ENCODE measurements at places on chromosomes 3 and 15. TPM values are rescaled to one million over a fixed set of nuclear protein-coding genes. Genes with fewer than 3 reads are reported as not detected.

DNA sequence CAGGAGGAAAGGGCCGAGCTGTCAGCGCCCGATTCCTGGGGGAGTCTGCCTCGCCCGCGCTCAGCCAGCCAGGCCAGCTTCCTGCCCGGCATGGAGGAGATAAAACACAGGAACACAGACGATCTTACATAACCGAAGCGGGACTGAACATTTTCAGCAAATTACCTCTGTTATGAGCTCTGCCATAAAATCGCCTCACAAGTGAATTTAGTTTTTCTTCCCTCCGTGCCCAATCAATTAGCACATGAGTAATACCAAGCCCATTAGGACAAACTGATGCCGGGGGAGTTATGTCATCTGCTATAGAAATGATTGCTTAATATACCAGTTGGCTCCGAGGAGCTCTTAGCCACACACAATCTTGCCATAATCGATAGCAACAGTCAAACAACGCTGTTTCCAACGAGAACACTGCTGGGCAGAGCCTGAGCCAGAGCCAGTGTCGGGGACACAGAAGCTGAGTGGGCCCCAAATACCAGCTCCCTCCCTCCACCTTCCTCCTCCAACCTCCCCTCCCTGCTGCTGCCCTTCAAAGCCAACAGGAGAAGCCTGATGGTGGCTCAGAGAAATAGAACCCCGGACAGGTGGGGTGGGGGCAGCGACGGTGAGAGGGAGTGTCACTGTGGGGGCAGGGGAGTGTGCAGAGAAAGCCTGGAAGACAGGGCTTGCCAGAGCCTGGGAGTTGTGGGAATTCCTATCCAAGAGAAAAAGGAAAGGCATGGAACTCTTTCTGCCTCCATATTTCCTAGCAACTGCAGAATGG, 279.4 kb upstream of the TLE3 start:
- peak overlapping the region; percentile 24 for H3K4me3 ChIP-seq
- H3K36me3 ChIP-seq = no peaks in the 10 kb centered on the region
- peak; percentile 14 for DNase-seq
- peaks cover 64% of the 10 kb centered on the region for H3K27me3 ChIP-seq
- H3K4me1 ChIP-seq = peaks cover 21% of the 10 kb centered on the region
- no peak overlapping the region for H3K27ac ChIP-seq

- H3K4me1 ChIP-seq = no peaks in the 10 kb centered on the region
- H3K36me3 ChIP-seq = no peaks in the 10 kb centered on the region
- no peak for DNase-seq
- no peak overlapping the region for H3K4me3 ChIP-seq
- no peak overlapping the region for H3K27ac ChIP-seq
These were observed 15.9 kb downstream of the SHF start for GRCh38 chr15:45171912-45172311.

DNA sequence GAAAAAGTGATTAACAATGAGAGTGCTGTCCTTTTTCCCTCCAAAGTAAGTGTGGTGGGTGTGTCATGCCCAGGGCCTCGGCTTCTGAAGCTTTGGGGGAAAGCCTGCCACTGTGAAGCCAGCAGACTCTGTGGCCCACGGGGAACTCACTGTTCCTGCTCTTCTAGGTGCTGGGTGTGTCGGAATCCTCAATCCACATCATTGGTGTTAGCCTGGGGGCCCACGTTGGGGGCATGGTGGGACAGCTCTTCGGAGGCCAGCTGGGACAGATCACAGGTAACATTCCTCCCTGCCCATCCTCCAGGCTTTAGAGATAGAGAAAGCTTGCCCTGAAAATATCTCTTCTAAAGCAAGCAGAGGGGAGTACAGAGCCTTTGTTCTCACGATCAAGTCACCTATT, 11.6 kb downstream of the PLA1A start:
- no peaks in the 10 kb centered on the region for H3K4me1 ChIP-seq
- H3K36me3 ChIP-seq = no peaks in the 10 kb centered on the region
- no peak overlapping the region for H3K4me3 ChIP-seq
- no peak for DNase-seq

GRCh38 chr3:129336093-129336706, 57.5 kb downstream of the HMCES start:
- no peak overlapping the region for H3K4me3 ChIP-seq
- peaks cover 8% of the 10 kb centered on the region for H3K27me3 ChIP-seq
- DNase-seq = no peak
- no peak overlapping the region for H3K27ac ChIP-seq
- no peaks in the 10 kb centered on the region for H3K36me3 ChIP-seq

Gene STRC
- not detected for total RNA-seq

DNA sequence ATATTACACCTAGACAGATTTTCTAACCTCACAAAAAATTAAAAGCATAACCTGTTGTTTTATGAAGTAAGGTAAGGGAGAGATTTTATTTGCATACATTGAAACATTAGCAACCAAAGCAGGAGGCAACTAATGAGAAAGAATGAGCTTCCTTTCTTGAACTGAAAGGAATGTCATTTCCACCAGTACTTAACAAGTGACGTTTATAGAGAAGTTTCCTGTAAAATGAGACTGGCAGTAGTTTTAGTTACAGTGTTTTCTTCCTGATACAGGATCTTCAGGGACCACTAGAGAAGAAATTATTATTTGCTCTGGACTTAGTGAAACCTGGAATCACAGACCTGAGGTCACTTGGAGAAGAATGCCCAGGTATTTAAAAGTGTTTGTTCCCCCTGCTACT, 27.4 kb upstream of the FRMD5 start:
- peaks cover 38% of the 10 kb centered on the region for H3K4me1 ChIP-seq
- no peaks in the 10 kb centered on the region for H3K36me3 ChIP-seq
- DNase-seq = no peak
- H3K4me3 ChIP-seq = no peak overlapping the region

Gene DVL3
- total RNA-seq = 62.7 TPM

DNA sequence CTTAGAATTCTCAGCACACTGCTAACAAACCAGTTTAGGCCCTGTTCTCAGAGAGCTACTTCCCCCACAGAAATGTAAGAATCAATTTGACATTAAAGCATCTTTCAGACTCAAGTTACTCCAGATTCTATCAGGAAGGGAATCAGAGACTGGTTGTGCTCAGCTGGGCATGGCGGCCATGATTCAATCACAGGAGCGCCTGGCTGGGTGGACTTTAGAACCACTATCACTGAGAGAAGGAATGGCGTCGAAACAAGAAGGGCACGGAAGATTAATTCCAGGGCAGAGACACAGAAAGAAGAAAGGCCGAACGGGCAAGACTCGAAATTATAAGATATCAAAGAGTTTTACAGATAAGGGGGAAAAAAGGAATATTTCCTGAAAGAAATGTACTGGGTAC, 6.2 kb downstream of the TNIK start:
- H3K4me1 ChIP-seq = peaks cover 32% of the 10 kb centered on the region
- DNase-seq = no peak
- H3K27me3 ChIP-seq = no peaks in the 10 kb centered on the region
- no peaks in the 10 kb centered on the region for H3K36me3 ChIP-seq

GRCh38 chr15:59701880-59702279, 12.8 kb upstream of the BNIP2 start:
- peaks cover 27% of the 10 kb centered on the region for H3K4me1 ChIP-seq
- H3K27ac ChIP-seq = 0 out of 2 replicates have a peak overlapping the region, but pooled peaks have one; percentile 17
- no peaks in the 10 kb centered on the region for H3K27me3 ChIP-seq
- no peak overlapping the region for H3K4me3 ChIP-seq

Gene IQCH
- 1.3 TPM for total RNA-seq

DNA sequence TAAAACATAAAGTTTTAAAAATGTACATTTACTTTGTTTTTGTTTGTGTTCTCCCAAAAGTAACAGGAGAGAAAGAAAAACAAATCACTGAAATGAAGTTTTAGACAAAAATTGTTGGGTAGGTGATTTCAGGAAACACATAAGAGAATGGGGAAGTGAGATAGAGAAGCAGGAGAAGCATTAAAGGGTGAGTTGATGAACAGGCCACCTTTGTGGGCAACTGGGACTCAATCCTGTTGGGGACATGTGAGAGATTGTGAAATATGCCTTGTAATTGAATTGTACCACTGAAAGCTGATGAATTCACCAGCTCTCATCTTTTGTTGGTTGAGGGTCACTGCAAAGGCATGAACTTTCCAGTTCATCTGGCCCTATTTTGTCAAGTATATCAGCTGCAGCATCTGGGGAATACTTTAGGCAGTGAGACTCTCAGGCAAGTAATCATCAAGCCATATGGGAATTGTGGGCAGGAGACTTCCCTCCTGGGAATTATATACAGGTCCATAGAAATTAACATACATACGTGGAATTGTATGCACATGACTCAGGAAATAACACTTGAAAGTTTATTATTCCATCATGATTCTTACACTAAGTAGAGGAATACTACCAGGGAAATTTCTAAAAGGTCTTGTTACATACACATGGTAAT, 181.0 kb downstream of the ZBBX start:
- no peaks in the 10 kb centered on the region for H3K27me3 ChIP-seq
- H3K4me1 ChIP-seq = no peaks in the 10 kb centered on the region
- DNase-seq = no peak

Gene MYZAP
- 0.18 TPM for total RNA-seq

- peaks cover 10% of the 10 kb centered on the region for H3K27me3 ChIP-seq
- peak overlapping the region; percentile 74 for H3K27ac ChIP-seq
- peaks cover 33% of the 10 kb centered on the region for H3K4me1 ChIP-seq
- H3K36me3 ChIP-seq = peaks cover 11% of the 10 kb centered on the region
These were observed 404.6 kb upstream of the C2CD4B start for GRCh38 chr15:62569460-62570404.

Gene UROC1
- total RNA-seq = not detected

DNA sequence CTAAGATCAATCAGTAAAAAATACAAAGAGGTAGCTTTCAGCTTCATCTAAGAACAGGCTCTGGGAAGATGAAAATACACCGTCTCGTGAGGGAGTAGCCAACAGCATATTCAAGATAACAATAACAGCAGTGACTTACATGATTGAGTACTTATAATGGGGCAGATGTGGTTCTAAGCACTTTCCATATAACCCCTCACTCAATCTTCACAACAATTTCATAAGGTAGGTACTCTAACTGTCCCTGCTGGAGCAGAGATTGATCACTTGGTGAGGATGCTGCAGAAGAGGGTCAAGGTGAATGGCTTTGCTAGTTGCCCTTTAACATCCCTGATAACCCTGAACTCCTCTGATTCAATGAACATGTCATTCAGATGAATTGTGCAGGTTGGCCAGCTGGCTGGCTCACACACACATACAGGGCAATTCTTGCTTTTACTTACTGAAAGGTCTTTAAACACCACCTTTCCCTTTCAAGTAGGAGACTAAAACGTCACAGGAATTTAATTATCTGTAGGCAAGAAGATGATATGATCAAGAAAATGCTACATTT, 984.2 kb upstream of the CFAP20DC start:
- DNase-seq = no peak
- H3K4me3 ChIP-seq = no peak overlapping the region
- no peaks in the 10 kb centered on the region for H3K4me1 ChIP-seq
- 0 out of 2 replicates have a peak, but pooled peaks cover 6% of the 10 kb centered on the region for H3K36me3 ChIP-seq
- no peaks in the 10 kb centered on the region for H3K27me3 ChIP-seq

- no peaks in the 10 kb centered on the region for H3K36me3 ChIP-seq
- no peak for DNase-seq
- H3K27ac ChIP-seq = no peak overlapping the region
- no peaks in the 10 kb centered on the region for H3K27me3 ChIP-seq
- H3K4me3 ChIP-seq = no peak overlapping the region
These were observed 74.6 kb downstream of the CNTN3 start for GRCh38 chr3:74539876-74540275.

GRCh38 chr3:113157408-113158030, 53.8 kb upstream of the BOC start:
- H3K4me3 ChIP-seq = no peak overlapping the region
- H3K4me1 ChIP-seq = peaks cover 18% of the 10 kb centered on the region
- H3K27ac ChIP-seq = no peak overlapping the region
- H3K36me3 ChIP-seq = no peaks in the 10 kb centered on the region

DNA sequence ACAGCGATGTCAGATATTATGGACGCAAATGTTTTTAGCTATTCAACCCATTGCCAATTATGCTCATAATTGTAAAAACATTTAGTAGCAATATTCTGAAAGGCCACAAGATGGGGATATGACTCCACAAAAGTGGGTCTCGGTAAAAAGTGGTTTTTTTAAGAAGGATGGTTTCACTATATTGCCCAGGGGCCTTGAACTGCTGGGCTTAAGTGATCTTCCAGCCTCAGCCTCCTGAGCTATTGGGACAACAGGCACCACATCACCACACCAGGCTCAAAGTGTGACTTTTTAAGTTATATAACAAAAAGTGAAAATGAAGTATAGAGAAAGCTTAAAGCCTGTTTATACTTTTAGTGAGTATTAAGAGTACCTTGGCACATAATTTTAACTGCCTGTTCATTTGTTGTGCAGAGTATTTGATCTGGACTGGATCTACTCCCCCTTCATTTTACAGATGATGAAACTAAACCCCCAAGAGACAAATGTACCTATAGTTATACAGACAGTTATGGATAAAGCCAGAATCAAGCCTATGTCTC, 9.4 kb downstream of the NAA50 start:
- peak overlapping the region; percentile 29 for H3K4me3 ChIP-seq
- H3K27me3 ChIP-seq = peaks cover 3% of the 10 kb centered on the region
- peak overlapping the region; percentile 68 for H3K27ac ChIP-seq
- DNase-seq = peak; percentile 63
- H3K36me3 ChIP-seq = peaks cover 4% of the 10 kb centered on the region

- H3K4me1 ChIP-seq = no peaks in the 10 kb centered on the region
- no peak for DNase-seq
- no peak overlapping the region for H3K27ac ChIP-seq
- H3K27me3 ChIP-seq = no peaks in the 10 kb centered on the region
- peaks cover 9% of the 10 kb centered on the region for H3K36me3 ChIP-seq
- H3K4me3 ChIP-seq = no peak overlapping the region
These were observed 216.0 kb downstream of the SNRPN start for GRCh38 chr15:25170781-25171110.

- no peak overlapping the region for H3K4me3 ChIP-seq
- H3K36me3 ChIP-seq = no peaks in the 10 kb centered on the region
- H3K4me1 ChIP-seq = peaks cover 5% of the 10 kb centered on the region
- peaks cover 5% of the 10 kb centered on the region for H3K27me3 ChIP-seq
- no peak overlapping the region for H3K27ac ChIP-seq
These were observed 231.1 kb upstream of the DPH6 start for GRCh38 chr15:35777061-35777460.

Gene PIGZ
- 4.3 TPM for total RNA-seq

DNA sequence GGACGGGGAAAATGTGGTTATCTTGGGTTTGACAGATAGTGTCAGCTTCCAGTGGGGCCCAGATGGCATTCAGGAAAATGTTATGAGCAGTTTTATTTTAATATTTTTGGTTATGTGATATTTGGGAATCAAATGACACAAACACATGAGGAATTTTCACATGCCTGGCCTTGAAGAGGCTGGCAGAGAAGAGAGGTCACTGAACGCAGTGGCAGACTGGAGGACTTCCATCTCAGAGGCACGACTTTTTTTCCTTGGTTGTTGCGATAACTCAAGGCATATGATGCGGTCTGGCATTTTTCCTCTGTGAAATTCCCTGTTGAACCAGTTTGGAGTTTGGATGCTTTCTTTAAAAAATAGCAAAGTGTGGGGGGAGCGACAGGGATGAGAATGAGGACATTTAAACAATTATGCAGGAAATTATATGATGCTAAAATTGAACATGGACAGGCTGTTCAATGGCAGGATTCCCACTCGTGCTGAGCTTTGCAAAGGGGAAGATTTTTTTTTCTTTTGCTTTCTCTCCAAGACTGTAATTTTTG, 36.9 kb upstream of the ARPP21 start:
- H3K27me3 ChIP-seq = no peaks in the 10 kb centered on the region
- H3K36me3 ChIP-seq = no peaks in the 10 kb centered on the region
- no peak overlapping the region for H3K4me3 ChIP-seq
- no peak for DNase-seq
- H3K4me1 ChIP-seq = no peaks in the 10 kb centered on the region

Gene FILIP1L
- total RNA-seq = 37.8 TPM
